ENCODE measurements at places on chromosomes 3 and 15.
A peak's percentile ranks its signal among the peaks of the same experiment; 100 is the strongest.

DNA sequence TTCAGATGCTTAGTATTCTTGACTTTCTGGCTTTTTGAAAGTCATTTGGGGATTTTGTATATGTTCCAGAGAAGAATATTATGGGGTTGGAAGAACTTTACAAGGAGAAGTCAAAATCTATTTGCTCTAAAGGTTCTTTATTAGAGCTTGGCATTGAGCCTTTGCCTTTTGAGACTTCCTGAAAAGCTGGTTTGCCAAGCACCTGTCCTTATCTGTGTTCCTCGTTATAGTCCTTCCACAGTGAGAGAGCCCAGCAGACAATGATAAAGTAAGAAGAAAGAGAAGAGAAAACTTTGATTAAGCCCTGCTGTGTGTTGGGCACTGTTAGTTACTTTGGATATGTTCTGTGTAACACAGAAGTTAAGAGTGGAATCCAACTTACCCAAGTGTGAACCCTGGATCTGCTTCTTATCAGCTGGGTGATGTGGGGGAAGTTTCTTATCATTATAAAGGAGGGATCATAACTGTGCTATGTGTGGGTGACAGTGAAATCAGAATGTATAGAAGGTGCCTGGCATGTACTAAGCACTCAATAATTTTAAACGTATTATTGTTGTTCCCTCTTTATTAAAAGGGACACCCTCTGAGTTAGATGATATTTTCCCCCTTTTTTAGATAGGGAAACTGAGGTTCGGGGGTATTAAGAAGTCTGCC is 44.3 kb upstream of the POLR2M start:
- DNase-seq, result no peak

DNA sequence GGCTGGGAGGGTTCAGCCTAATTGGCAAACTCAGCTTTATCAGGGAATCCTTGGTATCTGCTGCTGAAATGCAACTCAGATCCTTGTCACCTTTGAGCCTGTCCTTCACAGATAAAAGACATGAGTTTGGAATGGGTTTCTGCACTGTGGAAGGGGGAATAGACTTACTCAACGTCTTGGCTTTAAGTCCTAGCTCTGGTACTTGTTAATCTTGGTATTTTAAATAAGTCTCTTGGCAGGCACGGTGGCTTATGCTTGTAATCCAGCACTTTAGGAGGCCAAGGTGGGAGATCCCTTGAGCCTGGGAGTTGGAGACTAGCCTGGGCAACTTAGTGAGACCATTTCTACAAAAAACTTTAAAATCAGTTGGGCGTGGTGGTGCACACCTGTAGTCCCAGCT is 55.1 kb upstream of the ATOSA start:
- no peak for DNase-seq

DNA sequence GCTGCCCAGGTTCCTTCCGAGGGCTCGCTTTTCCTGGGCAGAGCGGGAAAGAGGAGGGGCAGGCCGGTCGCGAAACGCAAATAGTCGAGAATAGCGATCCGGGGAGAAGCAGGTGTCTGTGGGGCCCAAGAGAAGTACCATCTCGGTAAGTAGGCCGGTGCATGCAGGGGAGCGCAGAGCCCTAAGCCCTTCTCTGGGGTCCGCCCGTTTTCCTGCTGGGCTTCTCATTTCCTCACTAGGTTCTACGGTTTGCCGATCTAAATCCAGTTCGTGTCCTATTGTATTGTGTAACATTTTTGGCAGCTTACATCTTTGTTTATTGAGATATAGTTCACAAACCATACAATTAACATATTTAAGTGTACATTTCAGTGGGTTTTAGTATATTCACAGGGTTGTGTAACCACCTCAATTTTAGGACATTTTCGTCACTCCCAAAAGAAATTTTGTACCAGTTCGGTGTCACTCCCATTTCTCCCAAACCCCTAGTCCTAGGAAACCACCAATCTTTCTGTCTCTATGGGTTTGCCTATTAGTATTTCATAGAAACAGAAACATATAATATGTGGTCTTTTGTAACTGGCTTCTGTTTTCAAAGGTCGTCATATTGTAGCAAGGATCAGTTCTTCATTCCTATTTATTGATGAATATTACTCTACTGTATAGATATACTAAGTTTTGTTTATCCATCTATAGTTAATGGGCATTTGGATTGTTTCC is 6.8 kb upstream of the TRIM69 start:
- no peak for DNase-seq

GRCh38 chr3:156341332-156341731 is 213.6 kb downstream of the SSR3 start:
- DNase-seq, result no peak

DNA sequence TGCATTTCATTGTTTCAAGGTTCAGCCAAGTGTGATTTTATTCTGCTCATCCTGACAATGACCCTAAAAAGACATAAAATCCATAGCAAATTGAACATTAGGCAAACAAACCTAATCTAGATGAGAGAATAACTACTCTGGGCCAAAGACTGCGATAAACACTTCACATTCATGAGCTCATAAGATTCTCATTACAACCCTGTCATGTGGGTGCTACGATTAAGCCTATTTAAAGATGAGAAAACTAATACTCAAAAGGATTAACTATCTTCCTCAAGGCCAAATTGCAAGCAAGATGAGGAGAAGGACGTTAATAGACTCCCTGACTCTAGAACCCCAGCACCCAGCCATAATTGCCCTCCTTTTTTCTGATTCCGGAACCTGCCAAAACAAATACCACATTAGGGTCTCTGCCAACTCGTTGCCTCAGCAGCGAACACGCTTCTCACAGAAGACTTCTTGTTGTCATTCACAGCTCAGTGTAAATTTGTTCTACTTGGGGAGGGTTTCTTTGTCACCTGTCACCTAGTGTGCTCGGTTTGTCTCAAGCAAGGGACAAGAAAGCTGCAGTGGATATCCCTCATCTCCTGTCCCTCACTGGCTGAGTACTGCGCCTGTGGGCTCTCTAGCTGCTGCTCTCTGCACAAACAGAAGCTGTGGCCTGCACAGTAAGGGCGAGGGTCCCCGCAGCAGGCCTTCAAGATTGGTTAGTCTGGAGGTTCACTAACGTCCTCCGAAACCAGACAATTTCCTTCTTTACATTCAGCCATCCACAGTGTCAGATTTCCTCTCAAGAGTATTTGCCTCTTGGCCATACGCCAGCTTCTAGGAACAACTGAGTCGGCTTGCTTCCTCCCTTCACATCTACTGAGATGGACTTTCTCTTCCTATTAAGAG is 200.0 kb upstream of the UBE2E2 start:
- DNase-seq, result no peak

GRCh38 chr3:20218215-20218614 is 32.2 kb upstream of the SGO1 start:
- DNase-seq, result no peak

- DNase-seq, result peak; percentile 7
These were observed 33.5 kb upstream of the LYZL4 start for GRCh38 chr3:42443819-42444436.

GRCh38 chr15:41483115-41483514 is 10.6 kb upstream of the ITPKA start:
- no peak for DNase-seq

- DNase-seq, result no peak
These were observed 5.7 kb downstream of the TTBK2 start for GRCh38 chr15:42914728-42915497.

- no peak for DNase-seq
These were observed 10.0 kb downstream of the MYO5A start for GRCh38 chr15:52518487-52519371.

DNA sequence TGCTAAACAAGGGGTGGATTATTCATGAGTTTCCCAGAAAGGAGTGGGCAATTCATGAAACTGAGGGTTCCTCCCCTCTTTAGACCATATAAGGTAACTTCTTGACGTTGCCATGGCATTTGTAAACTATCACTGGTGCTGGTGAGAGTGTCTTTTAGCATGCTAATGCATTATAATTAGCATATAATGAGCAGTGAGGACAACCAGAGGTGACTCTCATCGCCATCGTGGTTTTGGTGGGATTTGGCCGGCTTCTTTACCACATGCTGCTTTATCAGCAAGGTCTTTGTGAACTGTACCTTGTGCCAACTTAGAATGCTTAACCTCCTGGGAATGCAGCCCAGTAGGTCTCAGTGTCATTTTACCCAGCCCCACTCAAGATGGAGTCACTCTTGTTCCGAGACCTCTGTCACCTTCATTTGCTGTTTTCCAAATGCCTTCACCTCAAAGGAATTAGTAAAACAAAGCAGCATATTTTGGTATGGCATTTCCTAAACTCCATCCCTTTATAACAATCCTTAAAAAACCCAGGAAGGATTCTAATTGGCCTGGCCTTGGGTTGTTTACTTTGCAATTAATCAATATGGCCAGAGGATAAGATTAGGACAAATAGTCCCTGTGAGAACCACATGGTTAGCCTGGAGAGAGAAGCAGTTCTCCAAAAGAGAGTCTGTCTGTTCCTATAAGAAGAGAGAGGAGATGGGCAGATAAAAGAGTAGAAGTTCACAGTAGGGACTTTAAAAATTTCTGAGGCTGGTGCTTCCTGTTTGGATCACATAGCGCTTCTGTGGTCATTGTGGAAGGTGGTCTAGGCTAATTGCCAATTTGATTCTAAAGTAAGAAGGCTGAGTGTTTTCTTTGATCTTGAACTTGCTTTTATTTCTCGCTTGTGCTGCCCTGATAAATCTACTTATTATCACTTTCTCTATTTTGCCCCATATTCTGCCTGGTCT is 155.2 kb upstream of the EOMES start:
- DNase-seq, result no peak

DNA sequence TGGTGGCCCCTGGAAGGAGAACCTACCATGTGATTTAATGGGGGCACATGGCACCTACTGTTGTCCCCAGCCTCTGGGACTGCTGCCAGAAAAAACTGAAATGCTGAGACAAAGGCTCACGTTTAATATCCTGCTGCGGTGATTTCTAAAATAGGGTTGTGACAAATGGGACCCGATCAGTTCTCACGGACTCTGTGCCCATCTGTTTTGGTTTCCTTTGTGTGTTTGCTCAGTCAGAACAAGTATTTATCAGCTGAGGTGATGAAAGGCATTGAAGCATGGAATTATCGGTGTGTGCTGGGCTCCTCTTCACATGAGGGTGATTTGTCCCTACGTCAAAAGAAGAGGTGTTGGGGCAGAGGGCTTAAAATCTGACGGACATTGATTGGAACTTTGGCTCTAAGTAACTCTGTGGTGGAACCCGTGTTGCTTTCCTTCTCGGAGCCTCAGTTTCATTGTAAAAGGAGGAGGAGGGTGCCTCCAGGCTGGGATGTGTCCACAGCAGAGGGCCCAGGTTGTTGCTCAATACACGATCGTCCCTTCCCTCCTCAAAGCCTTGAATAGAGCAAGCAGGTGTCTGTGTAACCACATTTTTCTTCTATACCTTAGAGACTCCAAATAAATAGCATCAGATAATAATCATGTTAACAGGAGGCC is 283.3 kb upstream of the RGMA start:
- no peak for DNase-seq

DNA sequence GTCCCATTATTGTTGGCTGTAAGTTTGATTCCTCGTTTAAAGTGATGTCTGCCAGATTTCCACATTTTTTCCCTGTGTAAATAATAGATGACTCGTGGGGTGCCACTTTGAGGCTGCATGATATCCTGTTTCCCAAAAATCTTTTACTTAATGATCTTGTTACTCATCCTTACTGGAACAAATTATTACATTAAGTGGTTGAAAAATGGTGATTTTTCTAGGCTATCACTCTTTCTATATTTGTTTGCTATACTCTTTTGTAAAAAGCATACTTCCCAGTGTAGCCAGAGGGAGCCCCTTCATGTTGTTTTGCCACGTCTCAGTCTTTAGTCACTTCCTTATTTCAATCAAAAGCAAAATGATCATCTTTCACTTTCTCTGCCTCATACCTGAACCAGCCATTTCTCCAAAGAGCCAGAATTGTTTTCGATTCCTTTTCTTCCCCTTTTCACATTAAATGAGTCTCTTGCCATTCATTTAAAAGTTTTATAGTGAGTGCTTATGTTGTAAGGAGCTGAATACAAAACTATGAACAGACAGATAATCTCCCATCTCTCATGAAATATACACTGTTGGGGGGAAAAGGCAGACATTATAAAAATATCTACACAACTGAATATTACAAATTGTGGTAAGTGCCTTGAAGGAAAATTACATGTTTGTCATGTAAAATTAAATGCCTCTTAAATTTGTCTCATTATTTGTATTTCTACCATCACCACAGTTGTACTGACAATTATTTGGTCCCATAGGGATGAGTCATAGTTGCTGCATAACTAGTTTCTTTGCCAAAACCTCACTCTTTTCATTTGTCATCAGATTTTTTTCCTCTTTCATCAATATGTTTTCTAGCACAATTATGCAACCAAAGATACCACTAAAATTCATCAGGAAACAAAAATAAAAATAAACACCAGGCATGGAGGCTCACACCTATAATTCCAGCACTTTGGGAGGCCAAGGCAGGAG is 41.5 kb downstream of the ADGRG7 start:
- peak; percentile 26 for DNase-seq
